ENCODE measurements at places on chromosomes 2 and 18.

DNA sequence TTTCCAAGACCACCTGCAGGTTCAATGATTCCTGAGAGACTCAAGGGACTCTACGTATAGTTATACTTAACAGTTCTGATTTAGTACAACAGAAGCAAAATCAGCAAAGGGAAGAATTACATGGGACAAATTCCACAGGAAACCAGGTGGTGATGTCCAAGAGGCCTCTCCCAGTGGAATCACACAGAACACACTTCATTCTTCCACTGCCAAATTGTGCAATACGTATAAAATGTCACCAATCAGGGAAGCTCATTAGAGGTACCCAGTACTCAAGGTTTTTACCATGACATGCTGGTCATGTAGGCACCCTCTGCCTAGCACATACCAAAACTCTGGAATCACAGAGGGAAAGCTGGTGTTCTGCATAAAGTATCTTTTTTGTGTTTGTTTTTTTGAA, 22.4 kb downstream of the CAPG start:
- no peak for DNase-seq

GRCh38 chr18:59052965-59053820, 86.5 kb upstream of the SEC11C start:
- no peak for DNase-seq

GRCh38 chr2:134148172-134148571, 105.7 kb upstream of the MGAT5 start:
- no peak for DNase-seq

DNA sequence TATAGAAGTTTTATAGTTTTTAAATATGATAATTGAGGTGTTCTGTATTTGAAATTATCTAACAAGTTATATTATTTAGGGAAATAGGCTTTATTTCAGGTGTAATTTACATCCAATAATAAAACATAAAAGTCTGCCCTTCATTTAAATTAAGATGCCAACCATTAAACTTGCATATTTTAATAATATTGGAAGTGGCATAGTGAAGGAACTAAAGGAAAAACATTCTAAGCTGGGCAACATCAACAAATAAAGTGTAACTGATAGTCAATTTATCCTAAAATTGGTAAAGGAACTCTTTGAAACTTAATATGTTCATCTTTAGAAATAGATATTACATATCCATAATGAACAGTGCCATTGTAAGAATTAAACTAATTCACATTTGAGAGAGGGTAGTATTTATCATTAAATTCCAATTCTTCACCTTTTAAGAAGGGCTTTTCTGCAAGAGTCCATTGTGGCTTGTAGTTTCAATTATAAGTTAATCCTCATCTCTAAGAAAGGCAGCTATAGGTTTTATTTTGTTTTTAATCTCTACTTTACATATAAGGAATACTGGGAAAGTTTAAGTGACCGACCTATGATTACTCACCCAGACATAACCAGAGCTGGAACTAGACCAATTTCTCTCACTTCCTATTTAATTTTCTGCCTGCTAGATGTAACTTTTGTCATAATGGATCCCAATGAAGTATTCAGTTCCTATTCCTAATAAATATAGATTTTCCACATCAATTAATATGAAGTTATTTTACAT, 401.6 kb downstream of the XIRP2 start:
- no peak for DNase-seq

DNA sequence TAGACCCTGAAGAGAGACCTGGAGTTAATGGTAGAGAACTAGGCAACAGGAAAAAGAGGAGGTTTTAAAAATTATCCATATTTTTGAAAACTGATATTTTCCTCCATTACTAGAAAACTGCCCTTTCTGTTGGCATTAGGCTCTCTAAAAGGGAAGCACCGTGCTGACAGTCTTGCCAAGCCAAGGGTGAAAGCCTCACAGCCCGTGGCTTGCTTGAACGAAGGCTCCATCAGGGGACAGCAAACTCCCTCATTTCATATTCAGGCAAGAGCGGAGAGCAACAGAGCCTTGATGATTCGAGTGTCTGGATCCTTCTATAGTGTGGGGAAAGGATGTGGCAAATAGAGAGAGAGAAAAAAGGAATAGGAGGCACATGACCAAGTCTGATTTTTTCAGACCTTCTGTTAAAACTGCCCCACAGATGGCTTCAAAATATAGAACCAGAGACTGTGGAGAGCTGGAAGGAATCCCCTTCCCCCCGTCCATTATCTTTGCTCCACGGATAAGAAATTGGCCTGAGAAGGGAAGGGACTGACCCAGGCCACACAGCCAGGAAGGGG, 67.0 kb downstream of the CACNB4 start:
- no peak for DNase-seq

DNA sequence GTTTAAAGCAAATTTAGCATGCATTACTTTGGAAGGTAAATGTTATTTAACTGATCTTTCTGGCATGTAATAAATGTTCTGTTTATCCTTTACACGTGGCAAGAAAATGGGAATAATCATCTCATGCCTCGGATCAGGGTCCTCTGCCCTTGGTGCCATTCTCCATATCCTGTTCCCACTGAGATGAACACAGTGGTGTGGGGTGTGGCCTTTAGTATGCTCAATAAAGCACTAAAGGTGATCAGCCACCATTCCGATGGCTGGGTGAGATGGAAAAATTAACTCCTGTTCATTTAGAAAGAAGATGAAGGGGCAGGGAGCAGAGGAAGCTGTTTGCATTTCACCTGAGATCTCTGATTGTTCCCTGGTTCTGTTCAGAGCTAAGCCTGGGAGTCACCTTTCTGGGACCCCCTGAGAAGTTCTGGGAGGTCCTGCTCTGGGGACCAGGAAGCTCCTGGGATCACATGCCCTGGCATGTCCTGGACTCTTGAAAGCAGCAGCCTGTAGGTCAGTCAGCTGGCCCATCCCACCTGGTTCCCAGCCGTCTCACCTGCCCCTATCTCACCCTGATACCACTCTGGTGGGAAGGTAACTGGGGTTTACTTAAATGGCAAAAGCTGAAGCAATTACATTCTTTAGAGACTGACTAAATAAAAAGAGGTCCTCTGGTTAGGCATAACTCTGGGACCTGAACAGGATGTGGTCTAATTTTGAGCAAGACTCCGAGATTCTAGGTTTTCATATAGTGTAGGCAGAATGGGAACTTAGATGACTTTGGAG, 288.9 kb upstream of the EPAS1 start:
- no peak for DNase-seq

GRCh38 chr2:98516571-98516970, 71.9 kb downstream of the INPP4A start:
- DNase-seq, result no peak

DNA sequence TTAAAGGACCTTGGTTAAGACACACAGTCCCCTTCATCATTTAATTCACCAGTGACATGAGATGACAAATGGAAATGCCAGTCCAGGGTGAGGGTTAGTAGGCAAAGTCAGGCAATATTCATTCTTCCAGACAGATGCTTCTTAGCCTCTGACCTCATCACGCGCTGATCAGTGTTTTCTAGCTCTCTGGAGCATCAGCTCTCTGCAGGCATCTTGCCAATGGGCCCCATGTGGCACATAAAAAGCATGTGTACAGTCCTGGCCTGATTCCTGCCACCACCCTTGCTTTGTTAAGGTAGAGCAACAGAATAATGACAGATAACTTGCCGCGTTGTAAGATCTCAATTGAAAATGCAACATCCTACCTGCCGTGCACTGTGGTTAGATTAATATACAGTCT, 20.3 kb upstream of the NPAS2 start:
- DNase-seq, result no peak

DNA sequence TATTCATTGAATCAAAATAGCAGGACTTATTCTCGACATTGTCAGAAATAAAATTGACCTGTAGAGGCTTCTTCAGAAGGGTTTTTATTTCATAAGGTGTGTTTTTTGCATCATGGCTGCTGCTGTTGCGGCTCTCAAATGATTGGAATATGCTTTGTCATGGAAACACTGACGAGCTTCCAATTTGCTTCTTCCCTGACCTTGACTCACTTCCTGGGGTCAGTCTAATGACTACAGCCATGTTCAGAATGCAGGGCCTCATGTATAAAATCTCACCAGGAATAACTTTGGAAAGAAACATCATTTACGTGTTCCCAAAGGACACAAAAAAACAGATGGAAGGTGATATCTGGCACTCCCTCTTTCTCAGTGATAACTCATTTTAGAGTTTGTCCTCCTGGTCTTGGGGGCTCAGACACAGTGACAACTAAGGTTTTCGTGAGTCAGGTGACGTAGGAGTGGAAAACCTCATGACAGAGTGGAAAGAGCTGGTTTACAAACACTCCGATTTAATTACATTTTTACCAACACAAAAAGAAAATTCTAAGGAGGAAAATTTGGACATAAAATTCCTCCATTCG, 467.0 kb upstream of the RAB12 start:
- DNase-seq, result no peak

- peak; percentile 54 for DNase-seq
Observed at GRCh38 chr2:182186132-182186735, 200.6 kb downstream of the PPP1R1C start.

DNA sequence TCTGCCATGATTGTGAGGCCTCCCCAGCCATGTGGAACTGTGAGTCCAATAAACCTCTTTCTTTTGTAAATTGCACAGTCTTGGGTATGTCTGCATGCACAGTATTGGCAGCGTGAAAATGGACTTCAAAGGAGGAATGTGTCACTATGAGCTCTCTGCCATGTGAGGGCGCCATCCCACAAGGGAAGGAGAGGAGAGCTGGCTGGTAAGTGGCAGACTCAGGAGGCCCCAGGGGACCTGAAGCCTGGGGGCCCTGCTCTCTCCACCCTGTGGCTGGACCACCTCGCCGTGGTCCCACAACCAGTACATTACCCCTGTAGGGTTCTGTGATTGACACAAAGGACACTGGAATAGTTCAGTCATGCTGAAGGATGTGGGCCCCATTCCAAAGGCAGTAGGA, 122.1 kb downstream of the RPIA start:
- no peak for DNase-seq

- DNase-seq, result no peak
Observed at GRCh38 chr2:19736191-19736831, 165.5 kb downstream of the TTC32 start.

- DNase-seq, result no peak
Observed at GRCh38 chr2:68716604-68717304, 17.9 kb upstream of the ARHGAP25 start.
